ENCODE measurements at places on chromosomes 12 and 14.

- no peak for DNase-seq
Observed at GRCh38 chr14:37598747-37599506, 3.5 kb downstream of the TTC6 start.

GRCh38 chr14:65594153-65594881 is 181.8 kb downstream of the FUT8 start:
- no peak for DNase-seq

GRCh38 chr14:28760431-28760996 is 6.1 kb upstream of the FOXG1 start:
- no peak for DNase-seq

DNA sequence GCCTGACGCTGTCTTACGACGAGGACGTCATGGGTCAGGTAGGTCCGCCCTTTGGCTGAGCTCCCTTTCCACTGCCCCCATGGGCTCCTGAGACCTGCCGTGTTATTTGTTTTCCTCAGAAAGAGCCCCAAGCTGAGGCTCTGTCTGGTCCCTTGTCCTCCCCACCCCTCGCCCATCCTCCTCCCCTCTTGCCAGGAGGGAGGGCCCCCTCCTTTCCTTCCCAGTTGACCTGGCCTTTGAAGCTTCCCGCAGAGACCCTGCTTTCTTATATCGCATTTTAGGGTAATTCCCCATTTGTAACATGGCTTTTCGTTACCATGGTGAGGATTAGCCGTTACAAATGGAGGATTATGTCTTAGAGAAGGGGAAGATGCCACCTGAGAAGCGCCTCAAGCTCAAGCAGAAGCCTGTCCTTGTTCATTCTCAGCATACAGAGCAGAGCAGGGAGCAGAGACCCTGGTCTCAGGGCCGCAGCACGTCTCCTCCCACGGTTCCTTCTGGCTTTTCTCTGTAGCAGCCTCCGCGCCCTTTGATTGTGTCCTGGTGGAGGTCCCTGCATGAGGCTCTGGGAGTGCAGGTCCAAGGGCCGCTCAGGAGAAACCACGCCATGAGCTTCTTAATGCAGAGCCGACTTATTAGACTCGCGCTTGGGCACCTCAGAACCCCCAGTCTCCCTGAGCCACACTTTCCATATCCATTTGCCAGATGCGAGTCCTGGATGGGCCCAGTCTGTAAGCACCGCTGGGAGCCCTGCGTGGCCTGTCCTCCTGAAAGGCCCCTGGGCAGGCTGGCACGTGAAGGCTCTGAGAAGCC is 47.2 kb downstream of the UBE3B start:
- no peak for DNase-seq

GRCh38 chr14:99872786-99873440 is 79.7 kb downstream of the EML1 start:
- no peak for DNase-seq

GRCh38 chr14:101028971-101029667 is 125.6 kb upstream of the RTL1 start:
- no peak for DNase-seq

GRCh38 chr14:50744231-50744630 is 76.1 kb upstream of the SAV1 start:
- DNase-seq: no peak

DNA sequence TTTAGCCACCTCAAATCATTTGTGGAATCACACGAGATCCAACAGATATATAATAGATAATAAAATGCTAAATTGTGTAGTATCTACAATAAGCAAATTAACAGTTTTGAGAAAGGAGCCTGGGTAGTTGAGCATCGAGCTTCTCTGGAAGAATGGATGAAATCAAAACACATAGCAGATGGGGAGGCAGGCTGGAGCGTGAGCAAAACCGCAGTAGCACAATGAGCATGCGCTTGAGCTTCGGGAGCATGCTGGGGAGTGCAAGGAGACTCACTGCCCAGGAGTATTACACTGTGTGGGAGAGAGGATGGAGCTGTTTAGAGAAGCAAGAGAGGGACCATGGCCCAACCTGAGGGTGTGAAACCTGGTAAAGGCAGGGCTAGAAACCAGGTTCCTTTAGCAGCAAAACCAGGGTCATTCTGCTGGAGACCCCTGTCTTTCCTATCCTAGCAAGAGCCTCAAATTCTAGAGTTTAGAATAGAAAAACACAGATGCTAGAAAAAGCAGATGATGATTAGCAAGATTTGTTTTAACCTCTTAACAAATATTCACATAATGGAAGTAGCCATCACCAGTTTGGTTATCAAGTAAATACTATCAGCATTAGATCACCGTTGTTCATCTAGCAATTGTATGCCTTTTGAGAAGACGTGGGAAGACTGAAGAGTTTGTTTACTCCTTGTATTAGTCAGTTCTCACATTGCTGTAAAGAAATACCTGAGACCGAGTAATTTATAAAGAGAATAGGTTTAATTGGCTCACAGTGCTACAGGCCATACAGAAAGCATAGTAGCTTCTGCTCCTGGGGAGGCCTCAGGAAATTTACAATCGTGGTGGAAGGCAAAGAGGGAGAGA is 484.8 kb downstream of the EGLN3 start:
- no peak for DNase-seq

- DNase-seq: no peak
Observed at GRCh38 chr14:71659159-71659558, 273.1 kb upstream of the RGS6 start.

DNA sequence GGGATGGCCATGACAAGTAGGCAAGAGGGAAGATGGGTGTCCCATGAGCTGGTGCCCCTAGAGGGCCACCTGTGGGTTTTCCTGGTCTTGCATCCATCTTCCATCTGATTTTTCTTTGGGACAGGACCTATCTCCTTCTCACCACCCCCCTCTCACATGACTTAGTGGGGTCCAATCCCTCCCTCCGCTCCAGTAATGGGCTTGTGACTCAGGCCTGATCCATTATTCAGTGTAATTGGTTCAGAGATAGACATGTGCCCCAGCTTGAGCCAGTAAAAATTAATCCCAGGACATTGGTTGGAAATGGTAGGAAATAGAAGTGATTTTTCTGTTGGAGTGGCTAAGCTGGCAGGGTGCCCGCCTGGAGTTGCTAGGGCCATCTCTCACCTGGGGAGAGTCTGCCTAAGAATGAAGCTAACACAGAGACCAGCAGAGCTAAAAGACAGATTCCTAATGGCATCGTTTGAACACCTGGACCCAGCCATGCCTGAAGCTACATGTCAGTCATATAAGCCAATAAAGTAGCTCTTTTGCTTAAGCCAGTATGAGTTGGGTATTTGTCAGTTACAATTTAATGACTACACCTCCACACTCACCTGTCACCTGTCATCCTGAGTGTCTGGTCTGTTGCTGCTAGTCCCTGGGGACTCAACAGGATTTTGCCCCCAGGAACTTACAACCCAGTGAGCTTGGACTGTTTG is 14.7 kb downstream of the RASAL1 start:
- DNase-seq: no peak

GRCh38 chr14:72616294-72616693 is 277.6 kb downstream of the DPF3 start:
- DNase-seq: no peak

DNA sequence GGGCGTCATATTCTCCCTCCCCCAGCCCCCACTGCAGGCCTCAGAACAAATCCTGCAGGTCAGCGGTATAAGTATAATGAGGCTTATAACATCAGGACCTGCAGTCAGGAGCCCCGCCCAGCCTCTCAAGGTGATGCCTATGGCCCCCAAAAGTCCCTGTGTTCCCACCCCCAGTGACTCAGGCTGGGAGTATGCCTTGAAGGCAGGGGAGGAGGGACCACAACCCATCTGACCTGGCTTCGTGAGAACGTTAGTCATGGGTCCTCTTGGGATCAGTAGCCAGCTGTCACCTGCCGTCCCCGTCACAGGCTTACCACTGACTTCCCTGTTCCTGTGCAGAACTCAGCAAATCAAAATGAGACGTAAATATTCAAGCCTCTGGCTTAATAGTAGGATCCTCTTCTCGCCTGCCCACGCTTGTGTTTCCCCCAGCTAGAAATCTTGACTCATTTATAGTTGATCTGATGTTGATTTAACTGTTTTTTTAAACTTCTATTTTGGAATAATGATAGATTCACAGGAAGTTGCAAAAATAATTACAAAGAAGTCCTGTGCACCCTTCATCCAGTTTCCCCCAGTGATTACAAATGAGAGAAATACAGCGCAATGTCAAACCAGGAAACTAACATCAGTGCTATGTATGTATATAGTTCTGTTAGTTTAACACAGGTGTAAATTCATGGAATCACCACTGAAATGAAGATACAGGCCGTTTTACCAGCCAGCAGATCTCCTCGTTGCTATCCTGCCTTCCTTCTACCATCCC is 107.5 kb downstream of the ADGRD1 start:
- DNase-seq: peak; percentile 21

- DNase-seq: no peak
Observed at GRCh38 chr14:72638021-72638420, 255.9 kb downstream of the DPF3 start.

- DNase-seq: peak; percentile 41
Observed at GRCh38 chr14:80055667-80056496, 155.4 kb downstream of the DIO2 start.

DNA sequence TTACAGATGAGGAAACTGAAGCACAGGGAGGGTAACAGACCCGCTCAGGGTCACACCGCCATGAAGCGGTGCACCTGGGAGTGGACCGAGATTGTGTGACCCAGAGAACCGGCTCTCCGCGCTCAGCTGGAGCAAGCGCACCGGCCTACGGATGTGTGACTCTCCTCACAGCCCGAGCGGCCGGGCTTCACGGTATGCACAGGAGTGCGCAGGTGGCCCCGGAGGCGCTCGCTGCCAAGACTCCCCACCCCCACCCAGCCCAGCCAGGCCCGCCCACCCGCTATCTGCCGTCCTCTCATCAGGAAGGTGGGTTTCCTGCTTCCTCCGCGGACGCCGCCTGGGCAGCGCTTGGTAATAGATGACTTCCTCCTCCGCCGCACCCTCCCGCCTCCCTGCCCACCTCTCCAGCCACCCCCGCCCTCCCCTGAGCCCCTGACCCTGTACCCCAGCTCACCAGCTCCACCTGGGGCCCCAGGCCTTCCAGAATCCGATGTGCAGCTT is 110.7 kb downstream of the NCOR2 start:
- peak; percentile 58 for DNase-seq

- DNase-seq: no peak
Observed at GRCh38 chr14:59245809-59246295, 57.4 kb downstream of the DAAM1 start.

DNA sequence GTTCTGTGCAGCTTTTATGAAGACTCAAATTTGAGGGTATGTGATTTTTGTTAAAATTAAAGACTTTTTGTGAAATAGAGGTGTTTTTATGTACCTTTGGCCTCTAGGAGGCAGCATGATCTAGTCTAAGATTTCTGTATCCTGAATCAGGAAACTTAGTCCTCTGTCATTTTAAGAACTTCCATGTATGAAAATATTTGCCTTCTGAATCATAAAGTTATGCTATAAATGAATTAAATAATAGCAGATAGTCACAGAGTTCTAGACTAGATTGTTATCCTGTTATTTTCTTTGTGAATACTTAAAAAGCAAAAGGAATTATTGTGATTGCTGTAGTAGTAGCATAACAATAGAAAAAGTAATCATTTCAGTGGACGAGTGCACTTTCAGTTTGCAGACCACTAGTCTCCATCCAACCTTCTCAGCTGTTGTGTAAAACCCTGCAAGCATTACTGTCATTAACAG is 56.3 kb downstream of the FGD4 start:
- DNase-seq: peak; percentile 78

GRCh38 chr12:95431120-95431519 is 42.8 kb upstream of the METAP2 start:
- DNase-seq: no peak

DNA sequence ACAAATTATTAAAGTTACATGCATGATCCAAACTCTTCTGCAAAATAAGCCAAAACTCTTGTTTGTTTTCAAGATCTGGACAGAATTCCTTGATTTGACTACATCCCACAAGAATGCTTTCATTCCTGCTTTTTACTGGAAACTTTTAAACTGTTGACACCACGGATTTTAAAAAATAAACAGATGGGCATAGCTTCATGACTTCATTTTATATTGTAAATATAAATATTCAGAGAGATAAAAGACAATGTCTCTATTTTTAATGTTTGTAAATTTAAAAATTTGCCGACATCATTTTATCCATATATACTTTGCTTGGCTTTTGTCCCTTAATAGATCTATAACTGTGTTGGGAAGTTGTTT is 134.3 kb upstream of the DCN start:
- DNase-seq: no peak

GRCh38 chr14:90458536-90458935 is 61.7 kb downstream of the CALM1 start:
- no peak for DNase-seq

DNA sequence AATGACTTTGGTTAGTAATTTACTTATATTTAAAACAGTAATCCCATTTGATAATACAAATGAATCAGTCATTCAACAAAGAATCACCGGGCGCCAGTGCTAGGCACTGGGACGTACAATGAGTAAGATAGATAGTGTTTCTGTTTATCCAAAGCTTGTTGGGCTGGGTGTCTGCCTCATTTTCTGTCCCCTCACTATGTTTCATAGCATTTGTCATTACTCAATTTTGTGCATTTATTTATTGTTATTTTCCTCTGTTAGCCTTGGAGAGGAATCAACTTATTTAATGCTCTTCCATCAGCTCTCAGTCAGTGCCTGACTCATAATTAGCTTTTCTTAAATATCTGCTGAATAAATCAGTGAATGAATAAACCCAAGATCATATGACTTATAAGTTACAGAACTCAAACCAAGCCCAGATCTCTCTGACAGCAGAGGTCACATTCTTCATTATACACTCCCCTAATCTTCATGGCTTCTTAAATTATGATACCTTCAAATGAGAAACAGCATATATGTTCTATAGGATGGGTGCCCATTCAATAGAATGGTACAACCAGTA is 86.2 kb downstream of the TSPAN8 start:
- DNase-seq: no peak
